NCI-H187 treated with DMSO at 0.1 percent for 48 hours (cell line): ENCODE measurements at places on chromosomes 11 and 22.

- no peak for DNase-seq
Observed at GRCh38 chr11:45610627-45611026, 54.8 kb downstream of the CHST1 start.

- DNase-seq, result no peak
Observed at GRCh38 chr11:35419830-35420333, 524 bp upstream of the SLC1A2 start.

- DNase-seq, result no peak
Observed at GRCh38 chr11:36228689-36229088, 60.5 kb downstream of the COMMD9 start.

GRCh38 chr22:48249713-48250268, 1487.3 kb downstream of the TBC1D22A start:
- DNase-seq, result no peak

- no peak for DNase-seq
Observed at GRCh38 chr11:75482931-75483469, 42.7 kb downstream of the GDPD5 start.

- no peak for DNase-seq
Observed at GRCh38 chr22:38208551-38208968, 6.8 kb downstream of the MAFF start.

DNA sequence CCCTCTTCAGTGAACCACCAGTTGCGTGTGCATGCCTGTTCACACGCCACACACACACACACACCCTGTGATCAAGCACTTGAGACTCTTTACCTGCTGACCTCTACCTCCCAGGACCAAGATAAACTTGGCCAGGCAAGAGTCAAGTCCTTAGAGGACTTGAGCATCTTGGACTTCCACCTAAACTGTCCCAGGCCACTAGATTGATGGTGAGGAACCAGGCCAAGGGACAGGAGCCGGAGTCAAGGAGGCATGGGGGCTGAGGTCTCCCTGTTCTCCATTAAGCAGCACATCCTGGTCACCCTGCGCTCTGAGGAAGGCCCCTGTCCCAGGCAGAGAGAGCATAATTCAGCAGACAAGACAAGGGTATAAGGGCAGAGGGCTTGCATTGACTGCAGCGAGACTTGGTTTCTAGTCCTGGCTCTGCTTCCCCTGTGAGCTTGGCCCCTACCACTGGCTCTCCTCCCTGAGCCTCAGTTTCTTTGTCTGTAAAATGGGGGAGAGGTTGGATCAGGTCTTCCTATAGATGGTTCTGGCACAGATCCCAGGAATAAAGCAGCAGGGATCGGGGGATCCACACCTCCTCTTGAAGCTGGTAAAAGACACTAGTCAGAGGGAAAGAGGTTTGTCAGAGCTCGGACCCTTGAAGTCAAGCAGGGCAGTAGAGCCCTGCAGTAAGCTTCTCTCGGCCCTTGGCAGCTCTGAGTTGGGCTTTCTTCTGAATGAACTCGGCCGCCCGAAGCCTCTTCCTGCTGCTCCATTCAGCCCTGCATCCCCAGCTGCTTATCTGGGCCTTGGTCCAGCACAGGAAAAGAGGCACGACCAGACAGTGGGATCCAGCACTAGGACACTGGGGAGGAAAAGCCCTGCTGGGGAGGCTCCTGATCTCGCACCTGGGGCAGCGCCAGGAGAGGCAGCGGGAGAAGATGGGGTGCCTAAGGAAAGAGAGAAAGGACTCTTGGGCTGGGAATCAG, 2.0 kb downstream of the CREB3L1 start:
- no peak for DNase-seq

DNA sequence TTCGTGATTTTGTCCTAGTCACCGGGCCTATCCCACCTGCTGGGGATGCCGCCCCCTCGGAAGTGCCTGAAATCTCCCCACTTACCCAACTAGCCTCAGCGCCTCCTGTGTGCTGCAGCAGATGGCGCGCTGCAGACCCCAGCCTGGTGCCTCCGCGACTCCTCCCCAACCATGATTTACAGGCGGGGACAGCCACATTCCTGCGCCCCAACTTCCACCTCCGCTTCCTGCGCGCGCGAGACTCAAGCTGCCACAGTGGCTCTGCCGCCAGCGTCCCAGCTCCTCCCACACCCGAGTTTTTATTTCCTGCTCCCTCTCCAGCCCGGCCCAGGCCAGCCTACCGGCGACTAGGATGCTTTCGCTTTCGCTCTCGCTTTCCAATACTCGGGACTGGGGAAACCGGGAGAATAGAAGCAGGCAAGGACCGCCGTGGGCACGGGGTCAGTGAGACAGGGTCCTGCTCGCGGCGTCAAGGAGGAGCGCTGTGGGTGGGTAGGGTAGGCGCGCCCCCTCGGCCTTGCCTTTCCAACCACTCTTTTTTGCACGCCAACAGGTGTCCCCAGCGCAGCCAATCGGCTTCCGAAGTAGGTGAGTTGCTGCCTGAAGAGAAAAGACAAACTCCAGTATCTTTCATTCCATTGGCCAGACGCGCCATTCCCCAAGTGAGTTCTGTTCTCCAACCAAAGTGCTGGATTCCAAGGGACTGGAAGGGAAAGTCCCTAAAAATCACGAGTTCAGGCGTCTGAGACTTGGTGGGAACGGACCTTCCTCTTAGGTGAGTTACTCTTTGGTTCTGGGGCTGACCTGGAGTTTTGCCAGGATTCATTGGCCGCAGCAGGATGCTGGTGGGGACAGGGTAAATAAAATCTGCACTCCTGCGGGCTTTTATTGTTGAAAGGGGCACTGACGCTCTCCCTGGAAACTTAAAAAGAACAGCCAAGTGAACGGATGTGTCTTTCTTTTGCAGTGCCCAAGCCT, at the start of gene FAM111A:
TSS of gene FAM111A (plus strand) at position 327 of the 978 bp plus-strand sequence. CDS start 6,017 bp downstream, outside the sequence.
- DNase-seq, result peak; percentile 45

- no peak for DNase-seq
Observed at GRCh38 chr22:25030636-25031035, 78.1 kb downstream of the KIAA1671 start.

DNA sequence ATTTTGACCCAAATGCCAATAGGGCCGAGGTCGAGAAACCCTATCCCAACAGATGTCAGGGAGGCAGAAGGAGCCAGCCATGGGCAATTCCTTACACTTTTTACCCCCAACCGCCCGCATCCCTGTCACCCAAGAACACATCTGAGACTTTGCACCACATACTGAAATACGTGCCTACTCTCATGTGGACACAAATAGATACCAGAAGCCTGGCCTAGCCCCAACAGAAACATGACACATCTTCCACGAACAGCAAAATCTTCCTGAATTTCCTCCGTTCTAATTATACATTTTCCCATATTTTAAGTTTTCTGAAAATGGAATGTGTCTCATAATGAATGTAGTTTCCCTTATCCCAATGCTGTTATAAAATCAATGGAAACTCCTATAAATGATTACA, 64.7 kb downstream of the SLC1A2 start:
- DNase-seq, result no peak

- DNase-seq, result no peak
Observed at GRCh38 chr11:117020869-117021564, 77.2 kb downstream of the SIK3 start.

DNA sequence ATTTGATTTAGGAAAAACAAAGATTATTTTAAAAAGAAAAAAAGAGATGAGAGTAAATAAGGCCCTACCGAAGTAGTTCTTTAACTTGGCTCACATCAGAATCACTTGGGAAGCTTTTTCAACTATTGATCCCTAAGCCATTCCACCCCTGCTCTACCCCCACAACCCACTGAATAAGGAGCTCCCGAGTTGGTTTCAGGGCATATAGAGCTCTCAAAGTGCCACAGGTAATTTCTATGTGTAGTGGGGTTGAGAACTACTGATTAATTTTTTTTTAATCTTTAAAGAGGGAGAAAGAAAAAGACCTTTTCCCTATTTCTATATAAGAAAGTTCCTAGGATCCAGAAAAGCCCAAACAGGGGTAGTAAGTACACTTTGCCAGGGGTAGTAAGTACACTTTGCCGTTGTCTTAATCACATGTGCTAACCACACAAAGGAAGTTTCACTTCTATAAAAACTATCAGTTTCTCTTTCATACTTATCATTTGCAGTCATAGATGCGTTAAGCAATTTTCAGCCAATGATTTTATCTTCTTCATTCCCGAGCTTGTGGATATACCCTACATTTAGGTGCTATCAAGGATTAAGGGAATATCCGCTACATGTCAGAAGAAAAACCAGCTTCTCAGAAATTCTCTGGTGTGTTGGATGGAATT, 108.4 kb upstream of the ZC3H12C start:
- no peak for DNase-seq

DNA sequence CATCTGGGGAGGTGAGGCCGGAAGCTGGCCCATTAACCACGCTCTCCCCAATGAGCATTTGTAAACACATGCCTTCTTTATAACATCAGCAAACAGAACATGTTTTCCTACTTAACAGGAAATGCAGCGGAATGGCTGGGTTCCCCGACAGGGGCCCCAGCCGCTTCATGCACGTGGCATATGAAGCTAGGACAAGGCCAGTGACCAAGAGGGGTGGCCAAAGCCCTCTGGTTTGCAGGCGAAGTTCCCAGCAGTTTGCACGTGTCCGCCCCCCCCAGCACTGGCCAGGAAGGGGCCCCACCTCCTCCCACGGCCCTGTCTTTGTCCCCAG, 38.7 kb upstream of the LINC01488 start:
- DNase-seq, result no peak

DNA sequence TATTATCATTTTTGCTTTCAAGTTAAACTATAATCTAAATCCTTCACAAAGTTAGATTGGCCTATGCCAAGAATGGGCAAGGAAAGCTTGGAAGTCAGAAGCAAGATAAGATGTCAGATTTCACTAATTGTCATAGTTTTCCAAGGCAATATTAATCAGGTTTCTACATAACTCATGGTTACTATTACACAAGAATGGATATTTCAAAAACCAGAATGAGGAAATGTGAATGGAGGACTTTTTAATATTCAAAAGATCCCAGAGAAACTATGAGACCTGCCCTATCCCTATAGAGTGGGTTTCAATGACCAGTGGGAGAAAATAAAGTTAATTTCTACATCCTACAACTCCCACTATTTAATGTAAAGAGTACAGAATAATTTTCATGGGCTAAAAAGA, 203.2 kb downstream of the CASP12 start:
- no peak for DNase-seq

DNA sequence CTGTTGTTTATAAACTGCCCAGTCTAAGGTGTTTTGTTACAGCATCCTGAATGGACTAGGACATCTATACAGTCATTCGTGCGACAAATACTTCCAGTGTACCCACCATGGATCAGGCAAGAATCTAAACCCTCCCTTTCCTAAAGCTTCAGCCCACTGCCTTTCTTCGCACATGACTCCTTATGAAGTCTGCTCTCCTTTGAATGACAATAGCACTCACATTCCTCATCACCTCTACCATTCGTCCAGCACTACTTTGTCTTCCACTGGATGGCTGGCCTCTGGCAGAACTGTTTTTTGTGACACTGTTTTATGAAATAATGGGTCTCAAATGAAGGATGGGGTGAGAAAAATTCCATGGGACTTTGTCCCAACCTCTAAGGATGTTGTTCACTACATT, 89.8 kb upstream of the LIN7C start:
- no peak for DNase-seq

GRCh38 chr22:38270091-38270992, 2.5 kb downstream of the TMEM184B start:
- DNase-seq, result no peak

DNA sequence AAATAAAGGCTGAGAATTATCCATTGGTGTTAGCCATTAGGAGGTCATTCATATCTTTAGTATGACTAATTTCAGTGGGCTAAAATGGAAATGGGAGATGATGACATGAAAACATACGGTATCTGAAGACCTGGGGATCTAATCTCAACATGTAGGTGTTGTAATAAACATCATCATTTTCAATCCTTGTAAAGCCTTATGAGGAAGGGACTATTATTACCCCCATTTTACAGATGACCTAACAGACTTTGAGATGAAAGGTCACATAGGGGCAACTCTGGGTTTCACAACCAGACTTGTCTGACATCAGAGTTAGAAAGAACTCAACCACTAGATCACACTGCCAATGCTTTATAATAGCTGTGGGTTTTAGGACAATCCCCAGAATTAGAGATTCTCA, 34.8 kb upstream of the TMEM135 start:
- no peak for DNase-seq

GRCh38 chr11:35463331-35463751, 44.0 kb upstream of the SLC1A2 start:
- DNase-seq, result no peak
